ENCODE measurements at places on chromosomes 16 and 17.

DNA sequence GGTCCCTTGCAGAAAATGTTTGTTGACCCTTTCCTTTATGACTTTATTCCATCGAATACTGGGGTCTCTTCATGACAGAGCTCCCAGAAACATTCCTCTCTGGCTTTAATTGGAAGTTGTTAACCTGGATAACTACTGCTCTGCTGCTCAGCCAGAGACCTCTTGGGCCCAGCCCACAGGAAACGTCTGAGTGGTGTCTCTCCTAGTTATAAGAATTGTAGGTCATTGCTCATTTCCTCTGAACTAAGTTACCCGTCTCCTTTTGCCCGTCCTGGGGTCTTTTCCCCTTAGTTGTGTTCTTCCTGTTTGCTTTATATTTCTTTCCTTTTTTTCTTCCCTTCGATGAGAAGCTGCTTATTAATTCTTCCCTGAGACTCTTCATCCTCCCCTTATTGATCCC, 9.0 kb downstream of the MAP2K6 start:
- H3K27ac ChIP-seq, result no peak overlapping the region
- H3K27me3 ChIP-seq, result no peaks in the 10 kb centered on the region
- H3K4me1 ChIP-seq, result peaks cover 26% of the 10 kb centered on the region

GRCh38 chr16:66451548-66451947, 24.5 kb downstream of the BEAN1 start:
- no peak for DNase-seq
- H3K36me3 ChIP-seq, result no peaks in the 10 kb centered on the region
- no peak overlapping the region for H3K4me3 ChIP-seq
- H3K27ac ChIP-seq, result no peak overlapping the region
- no peaks in the 10 kb centered on the region for H3K27me3 ChIP-seq

GRCh38 chr17:33942414-33942813, 312.7 kb upstream of the CCL2 start:
- peaks cover 8% of the 10 kb centered on the region for H3K27me3 ChIP-seq
- no peak overlapping the region for H3K4me3 ChIP-seq
- H3K27ac ChIP-seq, result no peak overlapping the region
- no peaks in the 10 kb centered on the region for H3K4me1 ChIP-seq

GRCh38 chr17:44981221-44981968, 13.3 kb upstream of the C1QL1 start:
- H3K27ac ChIP-seq, result no peak overlapping the region
- DNase-seq, result no peak
- H3K36me3 ChIP-seq, result no peaks in the 10 kb centered on the region
- H3K4me3 ChIP-seq, result no peak overlapping the region
- peaks cover 28% of the 10 kb centered on the region for H3K4me1 ChIP-seq

GRCh38 chr17:38485146-38485468, 56.8 kb downstream of the ARHGAP23 start:
- H3K27me3 ChIP-seq, result no peaks in the 10 kb centered on the region
- H3K27ac ChIP-seq, result peak overlapping the region; percentile 44
- no peak for DNase-seq
- H3K36me3 ChIP-seq, result peaks cover 5% of the 10 kb centered on the region
- H3K4me3 ChIP-seq, result no peak overlapping the region

- H3K27ac ChIP-seq, result no peak overlapping the region
- H3K36me3 ChIP-seq, result no peaks in the 10 kb centered on the region
- H3K4me1 ChIP-seq, result peaks cover 26% of the 10 kb centered on the region
- DNase-seq, result no peak
- H3K27me3 ChIP-seq, result no peaks in the 10 kb centered on the region
- H3K4me3 ChIP-seq, result no peak overlapping the region
Measured at GRCh38 chr17:67435786-67436185, 58.7 kb downstream of the PITPNC1 start.

- H3K4me3 ChIP-seq, result no peak overlapping the region
- no peaks in the 10 kb centered on the region for H3K4me1 ChIP-seq
- DNase-seq, result no peak
- H3K27me3 ChIP-seq, result no peaks in the 10 kb centered on the region
Measured at GRCh38 chr17:1590747-1591473, 28.3 kb upstream of the PITPNA start.

DNA sequence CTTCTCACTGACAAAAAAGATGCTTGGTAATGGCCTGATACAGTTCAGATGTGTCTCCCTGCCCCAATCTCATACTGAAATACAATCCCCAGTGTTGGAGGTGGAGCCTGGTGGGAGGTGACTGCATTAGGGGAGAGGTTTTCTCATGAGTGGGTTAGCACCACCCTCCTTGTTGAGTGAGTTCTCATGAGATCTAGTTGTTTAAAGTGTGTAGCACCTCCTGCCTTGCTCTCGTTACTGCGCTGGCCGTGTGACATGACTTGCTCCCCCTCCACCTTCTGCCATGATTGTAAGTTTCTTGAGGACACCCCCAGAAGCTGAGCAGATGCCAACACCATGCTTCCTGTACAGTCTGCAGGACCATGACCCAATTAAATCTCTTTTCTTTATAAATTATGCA, 5.0 kb downstream of the TSR1 start:
- no peaks in the 10 kb centered on the region for H3K27me3 ChIP-seq
- peaks cover 18% of the 10 kb centered on the region for H3K4me1 ChIP-seq
- H3K4me3 ChIP-seq, result no peak overlapping the region

DNA sequence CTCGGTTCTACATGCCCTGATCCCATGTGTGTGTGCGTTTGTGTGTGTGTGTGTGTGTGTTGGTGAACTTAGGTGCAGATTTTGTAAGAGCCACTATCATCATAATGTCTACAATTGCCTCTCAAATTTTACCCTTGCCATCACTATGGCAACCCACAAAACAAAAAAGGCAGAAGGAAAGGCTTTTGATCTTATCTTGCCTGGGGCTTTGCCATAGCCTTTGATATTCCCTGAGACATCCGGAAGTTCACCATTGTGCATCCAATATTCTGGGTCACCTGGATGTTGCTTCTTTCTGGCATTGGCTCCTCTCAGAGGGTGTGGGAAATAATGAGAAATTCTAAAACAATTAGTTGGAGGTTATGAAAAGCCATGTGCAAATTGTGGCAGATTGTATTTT, 114.7 kb downstream of the HAPSTR1 start:
- peaks cover 7% of the 10 kb centered on the region for H3K4me1 ChIP-seq
- peaks cover 3% of the 10 kb centered on the region for H3K27me3 ChIP-seq
- no peaks in the 10 kb centered on the region for H3K36me3 ChIP-seq
- H3K27ac ChIP-seq, result no peak overlapping the region
- DNase-seq, result no peak

GRCh38 chr16:4315186-4316107, at the start of gene GLIS2:
Gene GLIS2, plus strand, starts transcription at chr16:4316067. Its CDS starts 16,214 bp downstream, at chr16:4332281.
- peaks cover 23% of the 10 kb centered on the region for H3K4me1 ChIP-seq
- peaks cover 11% of the 10 kb centered on the region for H3K27me3 ChIP-seq
- H3K36me3 ChIP-seq, result no peaks in the 10 kb centered on the region
- peak within 1 kb of the TSS; percentile 92 for H3K4me3 ChIP-seq
- peak; percentile 66 for DNase-seq

DNA sequence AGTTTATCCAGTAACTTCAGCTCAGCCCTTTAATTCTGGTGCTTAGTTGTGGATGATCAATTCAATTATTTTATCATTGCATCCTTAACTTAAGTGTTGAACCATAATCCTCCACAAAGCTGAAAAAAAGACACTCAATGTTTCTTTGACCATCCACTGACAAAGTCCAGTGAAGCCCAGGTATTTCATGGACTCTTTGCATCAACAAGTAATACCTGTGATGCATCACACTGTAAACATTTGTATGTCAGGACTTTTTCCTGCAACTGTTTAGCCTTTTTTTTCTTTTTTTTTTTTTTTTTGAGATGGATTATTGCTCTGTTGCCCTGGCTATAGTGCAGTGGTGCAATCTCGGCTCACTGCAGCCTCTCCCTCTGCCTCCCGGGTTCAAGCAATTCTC, 6.6 kb upstream of the NFAT5 start:
- no peak overlapping the region for H3K27ac ChIP-seq
- H3K36me3 ChIP-seq, result no peaks in the 10 kb centered on the region
- H3K4me3 ChIP-seq, result no peak overlapping the region
- H3K27me3 ChIP-seq, result no peaks in the 10 kb centered on the region
- DNase-seq, result no peak

DNA sequence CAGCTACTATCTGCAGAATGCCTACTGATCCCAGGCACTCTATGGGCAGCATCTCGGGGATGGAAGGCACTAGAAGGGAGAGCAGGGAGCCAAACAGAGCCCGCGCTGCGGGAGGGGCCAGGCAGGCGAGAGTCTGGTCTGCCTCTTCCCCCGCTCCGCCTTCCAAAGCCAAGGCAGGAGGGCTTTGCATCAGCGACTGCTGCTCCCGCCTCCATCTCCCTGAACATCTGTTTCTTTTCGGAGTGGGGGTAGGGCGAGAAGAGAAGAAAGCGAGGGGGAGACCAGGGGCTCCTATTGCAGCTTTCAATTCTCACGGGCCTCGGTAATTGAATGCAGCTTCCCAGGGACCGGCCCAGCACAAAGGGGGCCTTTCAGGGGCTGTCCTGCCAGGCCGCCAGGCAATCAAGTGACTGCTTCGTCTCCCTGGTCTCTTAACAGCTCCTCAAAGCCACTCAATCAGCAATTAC, 31.4 kb upstream of the CDC42EP4 start:
- H3K27ac ChIP-seq, result peak overlapping the region; percentile 97
- peak overlapping the region; percentile 75 for H3K4me3 ChIP-seq
- H3K27me3 ChIP-seq, result no peaks in the 10 kb centered on the region
- DNase-seq, result peak; percentile 73
- peaks cover 71% of the 10 kb centered on the region for H3K4me1 ChIP-seq
- no peaks in the 10 kb centered on the region for H3K36me3 ChIP-seq

GRCh38 chr17:33434841-33435240, 141.7 kb upstream of the ASIC2 start:
- H3K27me3 ChIP-seq, result peaks cover 3% of the 10 kb centered on the region
- H3K4me1 ChIP-seq, result no peaks in the 10 kb centered on the region
- no peak for DNase-seq
- no peak overlapping the region for H3K27ac ChIP-seq

- H3K27ac ChIP-seq, result no peak overlapping the region
- no peaks in the 10 kb centered on the region for H3K27me3 ChIP-seq
- peaks cover 8% of the 10 kb centered on the region for H3K36me3 ChIP-seq
- no peak overlapping the region for H3K4me3 ChIP-seq
- DNase-seq, result no peak
Measured at GRCh38 chr17:7887038-7887481, 1.5 kb upstream of the CHD3 start.

DNA sequence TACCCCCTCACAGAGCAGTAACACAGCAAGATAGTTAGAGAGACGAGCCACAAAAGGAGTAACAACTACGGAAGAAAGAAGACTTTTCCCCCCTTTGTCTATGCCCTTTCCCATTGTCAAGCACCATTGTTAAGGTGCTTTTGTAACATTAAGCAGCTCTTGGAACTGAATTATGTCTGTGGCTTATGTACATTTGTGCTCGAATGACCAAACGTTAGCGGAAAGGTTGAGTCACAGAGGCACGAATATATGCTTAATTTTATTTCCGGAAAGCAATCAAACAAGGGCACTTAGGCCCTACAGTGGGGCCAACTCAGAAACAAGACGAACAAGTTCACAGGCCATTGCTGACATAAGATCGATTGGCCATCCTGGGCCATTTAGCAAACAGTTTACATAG, 109.5 kb downstream of the ANKFN1 start:
- H3K4me3 ChIP-seq, result no peak overlapping the region
- peaks cover 8% of the 10 kb centered on the region for H3K4me1 ChIP-seq
- peaks cover 5% of the 10 kb centered on the region for H3K27me3 ChIP-seq
- H3K36me3 ChIP-seq, result no peaks in the 10 kb centered on the region

GRCh38 chr16:84631886-84632285, 14.0 kb upstream of the COTL1 start:
- DNase-seq, result no peak
- H3K27me3 ChIP-seq, result no peaks in the 10 kb centered on the region
- H3K27ac ChIP-seq, result no peak overlapping the region
- no peak overlapping the region for H3K4me3 ChIP-seq
- H3K36me3 ChIP-seq, result no peaks in the 10 kb centered on the region

DNA sequence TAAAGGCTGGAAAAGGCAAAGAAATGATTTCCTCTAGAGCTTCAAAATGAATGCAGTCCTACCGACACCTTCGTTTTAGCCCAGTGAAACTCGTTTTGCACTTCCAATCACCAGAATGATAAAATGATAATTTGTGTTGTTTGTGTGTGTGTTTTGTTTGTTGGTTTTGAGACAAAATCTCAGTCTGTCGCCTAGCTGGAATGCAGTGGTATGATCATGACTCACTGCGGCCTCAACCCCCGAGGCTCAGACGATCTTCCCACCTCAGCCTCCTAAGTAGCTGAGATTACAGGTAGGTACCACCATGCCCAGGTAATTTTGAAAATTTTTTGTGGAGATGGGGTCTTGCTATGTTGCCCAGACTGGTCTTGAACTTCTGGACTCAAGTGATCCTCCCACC, 3.4 kb upstream of the EVPLL start:
- no peaks in the 10 kb centered on the region for H3K36me3 ChIP-seq
- no peak overlapping the region for H3K27ac ChIP-seq
- peaks cover 5% of the 10 kb centered on the region for H3K27me3 ChIP-seq
- no peak for DNase-seq

DNA sequence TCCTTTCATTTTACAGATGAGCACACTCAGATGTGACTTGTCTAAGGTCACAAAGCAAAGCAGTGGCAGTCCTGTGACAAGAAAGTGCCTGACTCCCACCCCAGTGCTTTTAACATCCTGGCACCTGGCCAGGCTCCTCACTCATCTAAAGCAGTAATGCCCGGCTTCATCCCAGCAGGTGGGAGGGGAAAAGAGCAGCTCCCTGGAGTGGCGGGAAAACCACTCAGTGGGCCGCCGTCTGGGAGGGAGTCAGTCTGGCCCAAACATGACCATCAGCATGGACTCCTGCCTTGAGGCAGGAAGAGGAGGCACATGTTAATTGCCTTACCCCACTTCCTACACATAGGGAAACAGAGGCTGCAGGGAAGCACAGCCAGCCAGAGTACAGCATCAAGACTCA, 2.6 kb downstream of the PCGF2 start:
- H3K4me3 ChIP-seq, result peak overlapping the region; percentile 92
- no peak overlapping the region for H3K27ac ChIP-seq
- H3K36me3 ChIP-seq, result peaks cover 3% of the 10 kb centered on the region
- peaks cover 64% of the 10 kb centered on the region for H3K4me1 ChIP-seq
- peaks cover 5% of the 10 kb centered on the region for H3K27me3 ChIP-seq

DNA sequence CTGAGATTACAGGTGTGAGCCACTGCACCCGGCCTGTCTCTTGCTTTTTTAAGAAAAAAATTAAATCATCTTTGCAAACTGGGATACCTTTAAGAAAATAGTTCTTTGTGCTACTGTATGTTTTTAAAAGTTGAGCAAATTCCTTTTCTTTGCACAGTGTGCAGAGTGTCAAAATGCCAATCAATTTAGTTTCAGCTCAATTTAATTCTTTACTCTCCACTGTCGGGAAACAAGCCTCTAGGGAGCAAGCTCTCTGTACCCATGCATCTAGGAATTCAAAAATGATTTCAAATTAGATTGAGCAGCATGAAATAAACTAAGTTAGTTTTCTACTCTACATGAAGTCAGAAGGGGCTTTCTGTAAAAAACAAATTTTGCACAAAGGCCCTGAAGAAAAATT, 141.5 kb upstream of the CORO6 start:
- no peaks in the 10 kb centered on the region for H3K36me3 ChIP-seq
- DNase-seq, result no peak
- H3K4me1 ChIP-seq, result peaks cover 28% of the 10 kb centered on the region
- H3K4me3 ChIP-seq, result peak overlapping the region; percentile 38
- H3K27me3 ChIP-seq, result no peaks in the 10 kb centered on the region
